ENCODE measurements at places on chromosomes 2 and 18.

- DNase-seq: no peak
Observed at GRCh38 chr2:105781274-105781978, 36.7 kb downstream of the NCK2 start.

- no peak for DNase-seq
Observed at GRCh38 chr2:71882949-71883472, 264.7 kb downstream of the CYP26B1 start.

DNA sequence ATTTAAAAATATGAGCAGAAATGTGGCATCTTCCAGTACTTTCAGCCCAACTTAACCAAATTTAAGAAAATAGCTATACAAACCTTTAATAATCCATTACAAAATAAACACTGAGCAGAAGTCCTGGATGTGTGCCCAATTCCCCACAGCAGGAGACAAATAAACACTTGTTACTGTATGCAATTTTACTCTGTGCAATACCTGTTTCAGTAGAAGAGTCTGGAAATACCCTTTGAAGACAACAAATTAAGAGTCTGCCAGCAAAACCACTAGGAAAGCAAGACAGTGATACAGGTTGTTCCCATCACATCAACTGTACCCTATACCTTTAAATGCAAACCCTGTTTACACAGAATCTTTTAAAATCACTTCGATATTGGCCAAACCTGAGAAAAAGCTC, 41.4 kb upstream of the RNU4ATAC start:
- no peak for DNase-seq

- DNase-seq: no peak
Observed at GRCh38 chr2:231286964-231287363, 88.5 kb downstream of the ARMC9 start.

- no peak for DNase-seq
Observed at GRCh38 chr2:136154384-136154783, 36.4 kb upstream of the CXCR4 start.

GRCh38 chr2:40369267-40370006, 82.5 kb downstream of the SLC8A1 start:
- no peak for DNase-seq
